Activated naive CD4-positive, alpha-beta T cell treated with anti-CD3 and anti-CD28 coated beads, Interleukin-2, amount 50 U/mL, for 16 hours (primary cell): ENCODE measurements at places on chromosomes 1 and 21.

- DNase-seq, result no peak
Measured at GRCh38 chr21:31140676-31141075, 102.4 kb upstream of the KRTAP19-8 start.

- DNase-seq, result no peak
Measured at GRCh38 chr1:204348722-204349121, 11.0 kb downstream of the PLEKHA6 start.

DNA sequence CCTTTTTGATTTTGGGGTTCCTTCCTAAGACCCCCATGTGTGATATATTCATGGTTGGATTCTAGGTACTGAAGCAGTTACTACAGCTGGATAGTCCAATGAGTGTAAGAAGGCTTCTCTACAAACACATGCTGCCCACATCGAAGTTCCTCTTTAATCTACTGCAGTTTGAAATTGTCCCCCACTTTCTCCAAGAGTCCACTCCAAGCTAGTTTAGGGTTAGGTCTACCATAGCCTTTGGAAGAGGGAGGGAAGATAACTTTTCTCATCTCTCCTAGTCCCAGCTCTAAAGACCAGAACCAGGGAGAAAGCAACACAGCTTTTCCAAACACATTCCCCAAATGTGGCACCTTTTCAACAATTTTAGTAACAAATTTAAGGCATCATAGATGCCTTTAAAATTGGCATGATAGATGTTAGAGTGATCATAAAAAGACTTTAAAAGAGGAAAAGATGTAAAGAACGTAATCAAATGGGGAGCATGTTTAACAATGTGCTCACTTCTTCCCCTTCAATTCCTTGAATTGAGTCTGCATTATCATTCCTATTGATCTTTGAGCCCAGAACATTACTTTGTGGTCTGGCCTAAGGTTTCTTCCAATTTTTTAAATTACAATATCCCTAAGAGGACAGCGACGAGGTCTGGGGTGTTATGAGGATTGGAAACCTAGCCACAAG lies 1.0 kb upstream of the EXO1 start:
- no peak for DNase-seq

DNA sequence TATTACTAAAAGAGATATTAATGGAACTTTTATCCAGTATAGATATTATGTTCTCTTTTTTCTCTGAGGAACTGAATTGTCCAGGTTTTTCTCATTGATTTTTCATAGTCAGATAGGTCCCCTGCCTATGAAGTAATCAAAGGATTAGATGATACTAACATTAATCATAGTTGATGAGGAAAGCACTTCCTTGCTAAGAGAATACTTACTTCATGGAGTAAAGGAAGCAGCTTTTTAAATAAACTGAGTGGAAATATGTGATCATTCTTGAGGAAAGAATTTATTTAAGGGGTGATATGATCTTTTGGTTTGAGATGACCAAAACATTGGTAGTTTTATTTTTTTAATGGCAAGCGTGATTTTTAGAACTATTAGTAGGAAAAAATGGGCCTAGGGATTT lies 58.9 kb downstream of the SWT1 start:
- DNase-seq, result no peak

DNA sequence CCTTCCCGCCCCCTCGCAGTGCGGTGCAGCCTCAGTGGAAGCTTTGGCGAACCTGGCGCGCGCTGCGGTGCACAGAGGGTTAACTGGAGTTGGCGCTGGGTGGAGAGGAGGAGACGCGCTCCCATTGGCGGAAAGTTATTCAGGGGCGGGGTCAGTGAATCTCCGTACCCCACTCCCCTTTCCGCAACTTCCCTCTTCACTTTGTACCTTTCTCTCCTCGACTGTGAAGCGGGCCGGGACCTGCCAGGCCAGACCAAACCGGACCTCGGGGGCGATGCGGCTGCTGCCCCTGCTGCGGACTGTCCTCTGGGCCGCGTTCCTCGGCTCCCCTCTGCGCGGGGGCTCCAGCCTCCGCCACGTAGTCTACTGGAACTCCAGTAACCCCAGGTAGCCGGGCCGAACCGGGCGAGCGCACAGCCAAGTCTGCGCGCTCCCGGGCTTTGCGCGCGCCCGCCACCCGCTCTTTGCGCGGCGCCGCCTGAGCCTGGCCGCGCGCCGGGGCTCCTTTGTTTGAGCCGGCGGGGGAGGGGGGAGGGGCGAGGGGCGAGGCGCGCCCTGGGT lies at the start of gene EFNA4:
Gene EFNA4, plus strand, starts transcription at position 191 of the 561 bp plus-strand sequence. Its CDS starts 84 bp downstream, at position 275.
- DNase-seq, result peak; percentile 87

DNA sequence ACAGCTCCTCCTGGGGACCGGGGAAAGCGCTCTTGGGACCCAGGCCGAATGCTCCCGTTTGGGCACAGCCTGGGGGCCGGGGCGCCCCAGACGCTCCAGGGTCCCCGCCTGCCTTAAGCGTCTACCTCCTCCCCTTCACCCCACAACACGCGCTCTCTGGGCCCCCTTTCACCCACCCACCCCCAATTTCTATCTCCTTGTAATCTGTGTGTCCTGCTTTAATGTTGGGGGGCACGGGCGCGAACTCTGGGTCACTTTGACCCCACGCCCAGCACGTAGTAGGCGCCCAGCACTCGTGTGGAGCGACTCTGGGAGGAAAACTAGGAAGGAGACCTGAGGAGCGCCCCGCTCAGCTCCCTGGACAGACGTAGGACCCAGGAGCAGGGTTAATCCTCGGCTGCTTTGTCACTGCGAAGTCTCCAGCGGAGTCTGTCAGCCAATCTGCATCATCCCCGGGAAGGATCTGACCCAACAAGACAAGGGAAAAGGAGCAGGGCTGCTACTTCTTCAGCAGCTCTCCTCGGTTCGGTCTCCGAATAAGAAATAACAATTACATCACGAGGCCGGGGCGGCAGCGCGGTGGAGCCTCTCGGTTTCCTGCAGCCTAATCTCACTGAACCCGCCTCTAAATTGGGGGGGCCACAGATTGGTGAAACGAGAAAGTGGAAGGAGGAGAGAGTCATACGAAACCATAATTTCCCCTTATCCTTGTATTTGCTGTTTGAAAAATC lies 757 bp upstream of the NRIP1 start:
- peak; percentile 80 for DNase-seq

DNA sequence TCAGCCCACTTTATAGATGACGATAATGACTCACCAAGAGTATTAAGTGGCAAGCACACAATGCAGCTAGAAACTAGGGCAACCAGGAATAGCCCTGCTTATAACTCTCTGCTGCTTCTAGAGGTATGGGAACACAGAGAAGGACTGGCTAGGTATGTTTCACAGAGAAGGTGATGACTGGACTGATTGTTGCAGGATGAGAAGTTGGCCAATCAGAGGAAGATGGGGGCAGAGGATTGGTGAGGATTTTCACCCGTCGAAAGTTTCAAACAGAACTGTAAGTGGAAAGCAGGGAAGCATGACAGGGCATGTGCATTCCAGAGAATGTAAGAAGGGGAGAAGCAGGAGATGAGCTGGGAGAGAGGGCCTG lies 222.4 kb upstream of the JUN start:
- DNase-seq, result no peak

DNA sequence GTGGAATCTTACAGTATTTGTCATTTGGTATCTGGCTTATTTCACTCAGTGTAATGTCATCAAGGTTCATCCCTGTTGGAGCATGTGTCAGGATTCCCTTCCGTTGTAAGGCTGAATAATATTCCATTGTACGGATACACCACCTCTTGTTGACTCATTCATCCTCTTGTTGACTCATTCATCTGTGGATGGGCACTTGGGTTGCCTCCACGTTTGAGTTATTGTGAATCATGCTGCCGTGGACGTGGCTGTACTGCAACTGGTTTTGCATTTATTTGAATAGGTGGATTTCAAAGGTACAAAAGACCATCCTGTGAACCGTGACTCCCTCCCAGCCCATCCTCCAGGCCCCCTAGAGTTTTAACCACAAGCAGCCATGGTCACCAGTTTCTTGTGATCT lies 11.9 kb upstream of the TCP10L start:
- no peak for DNase-seq
